ENCODE measurements at places on chromosomes 2 and 18. TPM values are rescaled to one million over a fixed set of nuclear protein-coding genes. Genes with fewer than 3 reads are reported as not detected.

The FBXO15 gene
- 0.38 TPM for total RNA-seq

DNA sequence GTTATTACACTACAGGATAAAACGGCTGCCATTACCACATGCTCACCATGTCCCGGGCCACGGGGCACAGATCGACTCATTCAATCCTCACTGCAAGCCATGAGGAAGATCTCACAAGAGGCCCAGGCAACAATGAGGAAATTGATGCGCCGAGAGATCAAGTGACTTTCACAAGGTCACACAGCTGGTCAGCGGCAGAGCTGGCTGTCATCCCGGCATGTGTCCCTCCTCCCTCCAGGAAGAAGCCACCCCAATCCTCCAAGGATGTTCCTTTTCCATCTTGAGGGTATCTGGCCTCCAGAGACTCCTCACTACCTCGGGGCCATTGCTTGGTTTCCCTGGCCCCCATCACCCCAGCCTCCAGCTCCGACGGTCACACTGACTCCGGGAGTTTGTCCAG is 65.3 kb upstream of the GLI2 start:
- H3K4me1 ChIP-seq, result no peaks in the 10 kb centered on the region
- no peak overlapping the region for H3K4me3 ChIP-seq
- H3K27me3 ChIP-seq, result peaks cover 42% of the 10 kb centered on the region

The PASK gene
- total RNA-seq, result 4.5 TPM

The CIB4 gene
- total RNA-seq, result not detected

The LRP2 gene
- not detected for total RNA-seq

DNA sequence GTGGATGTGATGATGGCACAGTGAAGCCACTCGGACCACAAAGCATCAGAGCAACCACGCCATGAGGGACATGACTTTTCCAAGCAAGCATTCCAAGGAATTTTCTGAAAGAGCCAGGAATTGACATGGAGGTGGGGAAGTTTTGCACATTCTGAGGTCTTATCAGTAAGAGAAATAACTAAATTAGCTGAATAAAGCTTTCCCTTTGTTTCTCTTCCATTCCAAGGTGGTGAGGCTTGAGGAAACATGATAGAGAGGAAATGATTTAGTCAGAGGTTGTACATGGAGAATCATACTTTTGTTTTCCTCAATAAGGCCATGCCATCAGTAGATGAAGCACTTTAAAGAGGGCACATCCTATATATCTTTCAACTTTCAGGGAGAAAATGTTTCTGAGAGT is 115.7 kb upstream of the MMADHC start:
- H3K36me3 ChIP-seq, result no peaks in the 10 kb centered on the region
- H3K4me1 ChIP-seq, result no peaks in the 10 kb centered on the region
- H3K27me3 ChIP-seq, result no peaks in the 10 kb centered on the region
- H3K4me3 ChIP-seq, result no peak overlapping the region

The ASB18 gene
- total RNA-seq, result 37.9 TPM

GRCh38 chr2:71410696-71411095 is 42.7 kb upstream of the DYSF start:
- peaks cover 46% of the 10 kb centered on the region for H3K36me3 ChIP-seq
- no peaks in the 10 kb centered on the region for H3K4me1 ChIP-seq
- peak overlapping the region; percentile 47 for H3K27ac ChIP-seq
- no peak overlapping the region for H3K4me3 ChIP-seq
- H3K27me3 ChIP-seq, result no peaks in the 10 kb centered on the region

DNA sequence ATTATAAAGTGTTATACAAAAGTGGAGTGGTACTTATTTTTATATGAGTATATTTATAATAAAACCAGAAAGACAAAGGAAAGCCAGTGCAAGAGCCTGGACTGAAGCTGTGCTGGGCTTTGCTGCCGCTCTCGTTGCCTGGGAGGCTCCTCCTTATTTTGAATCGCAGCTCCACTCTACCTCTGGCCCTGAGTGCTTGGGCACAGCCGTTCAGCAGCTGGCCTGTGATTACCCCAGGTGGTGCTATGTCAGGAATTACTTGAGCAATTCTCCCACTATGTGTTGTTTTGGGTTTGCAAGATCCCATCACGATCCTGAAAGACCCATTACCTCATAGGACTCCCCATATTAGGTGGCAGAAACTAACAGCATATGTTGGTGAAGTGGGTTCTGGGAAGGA is 53.0 kb upstream of the LCLAT1 start:
- no peaks in the 10 kb centered on the region for H3K27me3 ChIP-seq
- no peak for DNase-seq
- H3K4me3 ChIP-seq, result no peak overlapping the region
- H3K4me1 ChIP-seq, result no peaks in the 10 kb centered on the region
- no peaks in the 10 kb centered on the region for H3K36me3 ChIP-seq

The CYRIA gene
- total RNA-seq, result 4.1 TPM

- DNase-seq, result peak; percentile 30
- H3K36me3 ChIP-seq, result no peaks in the 10 kb centered on the region
- H3K27me3 ChIP-seq, result no peaks in the 10 kb centered on the region
- H3K4me1 ChIP-seq, result peaks cover 27% of the 10 kb centered on the region
- H3K4me3 ChIP-seq, result peak within 1 kb of the TSS; percentile 78
Observed at GRCh38 chr2:160062292-160063005, at the start of gene PLA2R1. Gene PLA2R1 (minus strand): TSS chr2:160062615. CDS start chr2:160062403, 212 bp downstream.

The CD28 gene
- 1.4 TPM for total RNA-seq

The PROKR1 gene
- total RNA-seq, result not detected

The SCN3A gene
- total RNA-seq, result 0.88 TPM

DNA sequence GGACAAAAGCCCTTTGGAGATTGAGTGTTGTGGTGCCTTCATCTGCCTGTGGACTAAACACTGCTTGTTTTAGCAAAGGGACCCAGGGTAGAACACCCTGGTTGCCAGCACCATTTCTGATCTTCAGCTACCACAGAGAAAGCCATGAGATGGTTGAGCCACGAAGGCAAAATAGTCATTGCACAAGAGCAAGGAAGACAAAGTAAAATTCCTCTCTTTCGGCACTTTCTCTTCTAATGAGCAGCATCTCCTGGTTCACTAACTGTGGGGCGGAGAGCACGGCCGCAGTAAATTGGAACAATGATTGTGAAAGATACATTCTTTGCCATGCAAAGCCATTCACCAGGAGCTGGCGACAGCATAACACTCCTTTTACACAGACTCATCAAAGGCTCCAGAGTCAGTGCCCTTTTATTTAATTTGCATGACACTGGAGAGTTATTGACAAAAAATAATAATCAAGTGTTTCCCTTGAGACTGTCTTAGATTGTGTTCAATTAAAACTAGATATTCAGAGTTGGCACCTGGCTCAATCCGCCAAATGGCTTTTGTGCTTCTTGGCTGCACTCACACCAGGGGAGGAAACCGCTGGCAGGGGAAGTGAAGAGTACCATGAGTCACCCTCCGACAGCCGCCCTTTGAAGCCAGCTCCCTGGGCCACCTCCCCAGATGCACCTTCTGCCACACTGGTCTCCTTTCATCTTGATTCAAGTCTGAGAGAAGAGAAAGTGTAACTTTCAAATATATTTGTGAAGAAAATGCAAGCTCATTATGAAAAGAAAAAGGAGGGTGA is 100.5 kb upstream of the MEIS1 start:
- no peak overlapping the region for H3K27ac ChIP-seq
- H3K36me3 ChIP-seq, result no peaks in the 10 kb centered on the region
- H3K27me3 ChIP-seq, result no peaks in the 10 kb centered on the region
- no peak for DNase-seq
- no peaks in the 10 kb centered on the region for H3K4me1 ChIP-seq

DNA sequence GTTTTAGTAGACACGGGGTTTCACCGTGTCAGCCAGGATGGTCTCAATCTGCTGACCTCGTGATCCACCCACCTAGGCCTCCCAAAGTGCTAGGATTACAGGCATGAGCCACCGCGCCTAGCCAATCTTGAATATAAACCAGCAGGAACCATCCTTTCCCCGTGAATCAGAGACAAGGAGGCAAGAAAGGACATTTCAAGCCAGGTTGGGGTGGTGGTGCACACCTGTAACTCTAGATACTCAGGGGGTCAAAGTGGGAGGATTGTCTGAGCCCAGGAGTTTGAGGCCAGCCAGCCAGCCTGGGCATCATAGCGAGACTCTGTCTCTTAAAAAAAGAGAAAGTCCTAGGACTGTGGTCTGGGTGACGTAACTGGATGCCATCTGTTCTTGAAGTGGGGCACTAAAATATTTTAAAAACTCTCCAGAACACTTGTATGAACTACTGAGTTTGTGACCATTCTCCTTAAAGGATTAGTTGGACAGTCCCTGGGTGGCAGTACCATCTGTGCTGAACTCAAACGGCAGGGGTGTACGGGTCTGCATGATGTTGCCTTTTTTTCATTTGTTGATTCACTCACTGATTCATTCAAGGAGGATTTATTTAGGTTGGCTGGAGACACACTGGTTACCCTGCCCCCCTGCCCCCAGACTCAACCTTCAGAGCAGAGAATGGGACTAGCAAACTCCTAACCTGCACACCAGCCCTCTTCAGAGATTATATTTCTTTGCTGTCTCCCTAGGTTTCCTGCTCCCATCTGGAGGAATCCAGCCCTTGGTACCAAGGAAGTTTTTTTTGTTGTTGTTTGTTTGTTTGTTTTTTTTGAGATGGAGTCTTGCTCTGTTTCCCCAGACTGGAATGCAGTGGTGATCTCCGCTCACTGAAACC is 2.9 kb upstream of the TLX2 start:
- H3K4me3 ChIP-seq, result no peak overlapping the region
- peaks cover 79% of the 10 kb centered on the region for H3K27me3 ChIP-seq
- H3K27ac ChIP-seq, result no peak overlapping the region

- H3K27me3 ChIP-seq, result no peaks in the 10 kb centered on the region
- peaks cover 8% of the 10 kb centered on the region for H3K4me1 ChIP-seq
- H3K4me3 ChIP-seq, result no peak overlapping the region
- DNase-seq, result no peak
- no peak overlapping the region for H3K27ac ChIP-seq
- H3K36me3 ChIP-seq, result no peaks in the 10 kb centered on the region
Observed at GRCh38 chr18:49658823-49659404, 97.1 kb downstream of the LIPG start.

The REG3A gene
- total RNA-seq, result not detected

DNA sequence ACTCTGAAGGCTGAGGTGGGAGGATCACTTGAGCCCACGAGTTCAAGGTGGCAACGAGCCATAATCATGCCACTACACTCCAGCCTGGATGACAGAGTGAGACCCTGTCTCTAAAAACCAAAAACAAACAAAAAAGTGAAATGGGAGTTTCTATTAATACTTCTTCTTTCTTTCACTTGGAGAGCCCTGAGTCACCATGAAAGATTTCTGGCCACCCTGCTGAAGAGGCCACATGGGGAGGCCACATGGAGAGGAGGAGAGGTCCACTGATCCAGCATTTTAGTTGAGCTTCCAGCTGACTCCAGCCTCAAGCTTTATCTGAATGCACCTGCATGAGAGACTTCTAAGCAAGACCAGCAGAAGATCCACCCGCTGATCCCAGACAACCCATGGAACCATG is 74.2 kb upstream of the LAPTM4A start:
- no peak overlapping the region for H3K4me3 ChIP-seq
- H3K27ac ChIP-seq, result no peak overlapping the region
- no peak for DNase-seq
- no peaks in the 10 kb centered on the region for H3K27me3 ChIP-seq

- no peaks in the 10 kb centered on the region for H3K36me3 ChIP-seq
- peaks cover 54% of the 10 kb centered on the region for H3K4me1 ChIP-seq
- H3K27ac ChIP-seq, result no peak overlapping the region
- no peaks in the 10 kb centered on the region for H3K27me3 ChIP-seq
- H3K4me3 ChIP-seq, result no peak overlapping the region
Observed at GRCh38 chr2:64838817-64839216, 150.4 kb upstream of the SLC1A4 start.

The SH3RF3 gene
- total RNA-seq, result 8.0 TPM

GRCh38 chr2:64419596-64420165 is 34.3 kb upstream of the LGALSL start:
- no peaks in the 10 kb centered on the region for H3K36me3 ChIP-seq
- H3K4me1 ChIP-seq, result peaks cover 4% of the 10 kb centered on the region
- H3K27me3 ChIP-seq, result no peaks in the 10 kb centered on the region
- no peak for DNase-seq

DNA sequence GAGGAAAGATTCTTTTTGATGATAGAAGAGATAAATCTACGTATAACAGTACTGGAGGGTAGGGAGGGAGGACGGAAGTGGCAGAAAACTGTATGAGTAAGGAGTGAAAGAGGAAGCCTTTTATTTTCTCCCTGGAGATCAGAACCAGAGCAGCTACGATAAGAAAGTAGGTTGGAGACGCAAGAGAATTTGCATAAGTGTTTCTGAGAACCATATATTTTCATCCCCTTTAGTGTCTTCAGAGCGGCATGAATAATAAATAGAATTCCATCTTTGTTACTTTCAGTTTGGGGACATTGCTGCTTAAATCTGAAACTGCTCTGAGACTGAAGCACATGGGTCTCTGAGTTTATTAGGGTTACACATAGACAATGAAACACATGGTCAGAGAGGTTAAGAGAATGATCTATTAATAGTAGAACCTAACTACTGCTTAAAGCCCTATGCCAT is 230.2 kb upstream of the TNP1 start:
- DNase-seq, result no peak
- H3K27me3 ChIP-seq, result no peaks in the 10 kb centered on the region
- H3K36me3 ChIP-seq, result no peaks in the 10 kb centered on the region
- H3K4me3 ChIP-seq, result peak overlapping the region; percentile 1
- peaks cover 8% of the 10 kb centered on the region for H3K4me1 ChIP-seq

DNA sequence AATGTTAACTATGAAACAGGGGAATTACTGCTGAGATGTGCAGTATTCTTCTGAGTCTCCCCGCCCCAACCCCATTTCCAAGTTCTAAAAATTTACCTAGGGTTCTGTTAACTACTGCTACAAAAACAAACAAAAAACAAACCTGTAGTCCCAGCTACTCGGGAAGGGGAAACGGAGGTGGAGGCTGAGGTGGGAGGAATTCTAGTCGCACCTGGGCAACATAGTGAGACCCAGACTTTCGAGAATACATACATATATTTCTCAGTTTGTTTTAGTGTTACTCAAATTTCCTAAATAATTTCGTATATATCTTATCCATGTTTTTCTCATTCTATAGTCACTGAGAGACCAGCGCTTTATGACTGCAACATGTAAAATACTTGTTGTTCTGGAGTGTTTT is 989 bp downstream of the STAM2 start:
- H3K4me3 ChIP-seq, result peak overlapping the region; percentile 94
- H3K27ac ChIP-seq, result no peak overlapping the region
- peaks cover 42% of the 10 kb centered on the region for H3K4me1 ChIP-seq

DNA sequence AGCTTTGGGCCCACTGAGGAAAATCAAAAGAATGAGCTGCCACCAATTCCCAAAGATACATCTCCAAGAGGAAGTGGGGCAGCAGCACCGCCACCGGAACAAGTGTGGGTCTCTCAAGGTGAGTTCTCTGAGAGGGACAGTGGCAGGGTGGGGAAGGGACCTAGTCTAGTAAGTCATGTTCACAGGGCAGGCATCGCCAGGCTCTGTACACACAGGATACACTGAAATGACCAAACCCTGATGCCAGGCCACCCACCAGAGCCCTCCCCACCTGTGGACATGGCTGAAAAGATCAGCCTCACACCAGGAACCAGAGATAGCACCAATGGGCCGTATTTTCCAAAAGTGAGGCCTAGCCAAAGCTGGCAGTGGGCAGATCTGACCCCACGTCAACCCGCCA is 108.2 kb upstream of the SMAD2 start:
- H3K4me3 ChIP-seq, result no peak overlapping the region
- peaks cover 24% of the 10 kb centered on the region for H3K4me1 ChIP-seq
- H3K27ac ChIP-seq, result no peak overlapping the region
- DNase-seq, result no peak
- H3K36me3 ChIP-seq, result no peaks in the 10 kb centered on the region

The KIF5C gene
- 0.47 TPM for total RNA-seq
